Fibroblast of skin of left quadriceps (primary cell): ENCODE measurements at places on chromosomes 4 and X.

DNA sequence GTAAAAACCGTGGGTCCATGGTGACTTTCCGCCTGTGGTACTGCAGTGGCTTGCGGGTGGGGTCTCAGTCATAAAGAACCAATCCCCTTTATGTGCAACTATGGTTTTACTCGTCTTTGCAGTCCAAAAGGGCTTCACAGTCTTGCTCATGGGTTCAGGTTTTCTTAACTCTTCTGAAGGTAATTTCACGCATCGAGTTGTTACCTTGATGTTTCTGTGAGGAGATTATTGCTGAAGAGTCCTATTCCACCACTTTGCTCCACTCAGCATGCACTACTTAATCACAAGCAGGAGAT, 41.5 kb downstream of the F8 start:
- DNase-seq: no peak

GRCh38 chr4:143700416-143701352, at the start of gene FREM3:
Gene FREM3 (minus strand): TSS chr4:143700675. CDS start chr4:143700675, 0 bp downstream.
- no peak for DNase-seq

DNA sequence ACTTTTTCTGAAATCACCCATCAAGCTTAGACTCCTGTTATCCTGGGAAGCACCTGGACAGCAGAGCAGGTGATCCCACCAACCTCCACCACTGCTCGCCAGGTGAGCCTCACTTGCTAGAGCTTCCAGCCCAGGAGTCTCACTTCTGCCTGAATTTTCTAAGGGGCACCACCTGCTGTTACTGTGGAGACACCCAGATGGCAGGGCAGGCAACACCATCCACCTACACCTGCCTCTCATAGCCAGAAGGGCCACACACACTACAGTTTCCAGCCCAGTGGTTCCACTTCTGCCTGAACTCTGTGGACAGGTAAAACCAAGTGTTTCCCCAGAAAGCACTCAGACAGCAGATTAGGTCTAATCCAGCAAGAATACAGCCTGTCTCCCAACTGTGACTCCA, 262.0 kb downstream of the ARAP2 start:
- no peak for DNase-seq

DNA sequence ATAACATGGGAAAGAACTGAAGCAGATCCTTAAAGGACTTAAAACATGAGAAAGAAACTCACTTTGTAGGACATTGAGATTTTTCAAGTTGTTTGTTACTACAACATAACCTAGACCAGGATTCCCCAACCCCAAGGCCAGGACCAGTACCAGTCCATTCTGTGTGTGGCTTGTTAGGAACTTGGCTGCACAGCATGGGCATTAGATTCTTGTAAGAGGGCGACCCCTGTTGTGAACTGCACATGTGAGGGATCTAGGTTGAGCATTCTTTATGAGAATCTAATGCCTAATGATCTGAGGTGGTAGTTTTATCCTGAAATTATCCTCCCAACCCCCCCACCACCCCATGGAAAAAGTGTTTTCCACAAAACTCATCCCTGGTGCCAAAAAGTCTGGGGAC, 566.1 kb downstream of the KCTD8 start:
- DNase-seq: no peak

GRCh38 chrX:117376460-117376859, 740.1 kb downstream of the KLHL13 start:
- DNase-seq: no peak

- no peak for DNase-seq
Measured at GRCh38 chrX:82163701-82164100, 961.8 kb downstream of the SH3BGRL start.

GRCh38 chr4:139876337-139876941, 210.8 kb downstream of the MGST2 start:
- no peak for DNase-seq

- no peak for DNase-seq
Measured at GRCh38 chrX:9862525-9862924, 76.3 kb downstream of the SHROOM2 start.

GRCh38 chr4:159757499-159757898, 654.6 kb downstream of the RAPGEF2 start:
- DNase-seq: no peak

GRCh38 chrX:55648434-55648833, 25.2 kb downstream of the FOXR2 start:
- no peak for DNase-seq

DNA sequence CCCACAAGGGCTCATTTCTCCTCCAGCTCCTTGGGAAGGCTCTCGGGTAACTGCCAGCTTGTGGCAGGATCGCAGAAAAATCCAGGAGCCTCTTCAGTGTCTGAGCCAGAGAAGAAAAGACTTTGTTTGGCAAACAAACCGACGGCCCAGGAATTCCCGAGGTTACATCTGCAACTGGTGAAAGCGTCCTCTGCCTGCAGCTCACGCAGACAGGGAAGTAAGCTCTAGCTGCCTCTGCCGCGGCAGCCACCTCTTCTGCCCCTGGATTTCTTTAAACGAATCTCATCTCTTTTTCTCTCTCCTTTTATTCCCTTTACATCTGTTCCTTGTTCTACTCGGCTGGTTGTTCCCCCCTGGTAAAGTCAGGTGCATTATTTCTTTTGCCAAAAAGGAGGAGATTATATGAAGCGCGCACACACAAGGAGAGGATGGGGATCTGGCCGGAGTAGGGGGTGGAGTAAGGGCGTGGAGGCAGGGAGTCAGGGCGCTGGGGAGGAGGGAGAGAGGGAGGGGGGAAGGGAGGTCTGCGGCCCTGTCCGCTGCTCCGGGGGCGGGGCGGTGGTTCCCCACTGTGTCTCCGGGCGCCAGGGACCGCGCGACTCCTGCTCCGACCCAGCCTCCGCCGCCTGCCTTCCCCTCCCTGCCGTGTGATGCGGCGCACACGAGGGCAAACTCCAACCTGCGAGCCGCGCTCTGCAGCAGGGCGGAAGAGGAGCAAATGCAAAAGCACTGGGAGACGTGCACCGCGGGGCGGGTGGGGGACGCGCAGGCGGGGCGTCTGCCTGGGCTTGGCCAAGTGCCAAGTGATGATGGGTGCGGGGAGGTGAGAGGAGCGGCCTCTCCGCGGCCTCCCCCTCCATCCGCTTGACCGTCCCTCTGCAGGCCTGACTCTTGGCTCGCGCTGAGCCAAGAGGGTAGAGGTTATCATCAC, at the start of gene DCHS2:
DCHS2 (minus strand) TSS at position 459 of the 931 bp plus-strand sequence; CDS start at position 15, 444 bp downstream.
- no peak for DNase-seq

- no peak for DNase-seq
Measured at GRCh38 chrX:149513825-149514428, 8.8 kb upstream of the IDS start.

- peak; percentile 31 for DNase-seq
Measured at GRCh38 chr4:4800646-4801408, 58.6 kb upstream of the MSX1 start.

DNA sequence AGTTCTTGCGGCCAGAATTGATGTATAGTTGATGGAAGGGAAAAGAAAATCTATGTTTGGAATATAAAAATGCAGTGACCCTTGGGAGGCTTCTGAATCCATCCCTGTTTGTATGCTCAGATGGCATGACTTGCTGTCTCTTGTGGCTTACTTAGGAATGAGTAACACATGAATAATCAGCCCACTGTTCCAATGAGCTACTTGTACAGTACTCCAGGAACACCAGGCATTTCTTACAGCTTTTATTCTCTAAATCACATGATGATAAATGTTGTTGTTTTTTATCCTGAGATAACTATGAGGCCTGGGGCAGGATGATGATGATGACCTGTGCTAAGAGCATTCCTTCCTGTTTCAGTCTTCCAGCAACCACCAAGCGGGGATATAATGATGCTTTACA, 18.9 kb downstream of the TMPRSS11E start:
- peak; percentile 31 for DNase-seq

GRCh38 chr4:110046588-110047049, 133.9 kb downstream of the EGF start:
- peak; percentile 36 for DNase-seq

DNA sequence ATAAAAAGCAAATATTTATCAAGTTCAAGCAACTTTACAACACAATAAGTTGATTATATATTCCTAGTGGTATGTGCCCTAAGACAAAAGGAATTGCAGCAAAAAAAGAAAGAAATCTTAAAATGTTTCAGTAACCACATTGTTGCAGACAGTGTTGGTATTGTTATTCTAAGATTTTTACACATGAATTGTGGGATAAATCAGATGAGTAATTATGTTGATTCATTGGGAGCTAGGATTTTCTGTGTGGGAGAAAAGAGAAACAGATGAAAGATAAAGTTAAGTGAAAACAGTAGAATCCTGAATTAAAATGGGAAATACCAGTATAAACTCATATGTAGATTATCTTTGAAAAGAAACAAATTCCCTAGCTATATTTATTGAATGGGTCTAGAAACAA, 362.4 kb downstream of the PPP3CA start:
- DNase-seq: peak; percentile 76

GRCh38 chr4:101265816-101266172, 81.5 kb downstream of the PPP3CA start:
- DNase-seq: no peak

DNA sequence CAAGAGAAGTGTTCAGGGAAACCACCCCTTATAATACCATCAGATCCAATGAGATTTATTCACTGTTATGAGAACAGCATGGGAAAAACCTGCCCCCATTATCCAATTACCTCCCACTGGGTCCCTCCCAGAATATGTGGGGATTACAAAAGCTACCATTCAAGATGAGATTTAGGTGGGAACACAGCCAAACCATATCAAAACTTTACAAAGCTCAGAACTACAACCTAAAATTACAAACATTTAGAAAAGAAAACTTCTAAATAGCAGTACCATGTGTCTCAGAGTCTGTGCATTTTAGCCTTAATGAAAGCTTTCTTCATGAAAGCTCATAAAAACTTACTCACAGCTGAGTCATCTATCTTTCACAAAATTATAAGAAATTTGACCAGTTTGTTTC, 1442.8 kb upstream of the PCDH7 start:
- peak; percentile 5 for DNase-seq

DNA sequence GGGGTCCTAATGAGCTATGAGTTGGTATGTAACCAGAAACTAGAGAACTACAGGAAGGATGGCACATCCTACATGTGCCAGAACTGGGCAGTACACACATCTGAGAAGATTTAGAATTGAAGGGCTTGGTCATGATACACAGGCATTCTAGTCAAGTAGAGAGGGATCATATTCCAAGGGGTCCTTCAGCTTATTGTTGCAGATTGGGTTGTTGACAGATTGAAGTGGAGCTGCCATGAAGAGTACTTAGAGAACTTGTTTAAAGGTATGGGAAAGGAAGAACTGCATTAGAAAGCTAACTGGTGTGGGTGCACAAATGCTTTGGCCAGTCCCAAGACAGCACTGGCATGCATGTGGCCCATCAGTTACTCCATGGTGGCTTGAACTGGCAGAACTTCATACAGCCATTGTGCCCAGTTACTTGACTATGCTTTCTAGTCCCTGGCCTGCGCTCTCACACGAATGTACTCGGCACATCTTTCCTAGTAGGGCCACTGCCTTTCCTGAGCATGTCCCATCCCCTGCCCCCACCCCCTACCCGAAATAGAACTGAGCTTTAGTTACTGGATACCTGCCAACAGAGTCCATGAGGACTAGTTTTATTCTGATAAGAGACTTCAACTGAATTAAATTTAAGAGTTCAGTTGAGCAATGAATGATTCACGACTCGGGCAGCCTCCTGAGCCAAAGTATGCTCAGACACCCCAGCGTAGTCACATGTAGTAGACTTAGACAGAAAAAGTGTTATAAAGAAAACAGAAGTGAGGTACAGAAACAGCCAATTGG, 64.0 kb downstream of the CCNG2 start:
- DNase-seq: peak; percentile 23

- no peak for DNase-seq
Measured at GRCh38 chrX:51975811-51976210, 82.4 kb downstream of the MAGED1 start.

GRCh38 chrX:130625386-130625785, 223.6 kb downstream of the RBMX2 start:
- no peak for DNase-seq

GRCh38 chr4:98720871-98721480, 62.6 kb upstream of the TSPAN5 start:
- DNase-seq: no peak

- no peak for DNase-seq
Measured at GRCh38 chr4:116638592-116638991, 446.8 kb downstream of the TRAM1L1 start.

GRCh38 chr4:16217300-16218051, 8.8 kb downstream of the TAPT1 start:
- no peak for DNase-seq

GRCh38 chr4:113141901-113142346, 92.5 kb downstream of the ANK2 start:
- no peak for DNase-seq

- no peak for DNase-seq
Measured at GRCh38 chrX:16654093-16654492, 4.1 kb downstream of the S100G start.

- DNase-seq: no peak
Measured at GRCh38 chr4:152385551-152385950, 150.3 kb downstream of the FBXW7 start.

GRCh38 chr4:117783716-117784115, 250.6 kb upstream of the NDST3 start:
- DNase-seq: peak; percentile 35

DNA sequence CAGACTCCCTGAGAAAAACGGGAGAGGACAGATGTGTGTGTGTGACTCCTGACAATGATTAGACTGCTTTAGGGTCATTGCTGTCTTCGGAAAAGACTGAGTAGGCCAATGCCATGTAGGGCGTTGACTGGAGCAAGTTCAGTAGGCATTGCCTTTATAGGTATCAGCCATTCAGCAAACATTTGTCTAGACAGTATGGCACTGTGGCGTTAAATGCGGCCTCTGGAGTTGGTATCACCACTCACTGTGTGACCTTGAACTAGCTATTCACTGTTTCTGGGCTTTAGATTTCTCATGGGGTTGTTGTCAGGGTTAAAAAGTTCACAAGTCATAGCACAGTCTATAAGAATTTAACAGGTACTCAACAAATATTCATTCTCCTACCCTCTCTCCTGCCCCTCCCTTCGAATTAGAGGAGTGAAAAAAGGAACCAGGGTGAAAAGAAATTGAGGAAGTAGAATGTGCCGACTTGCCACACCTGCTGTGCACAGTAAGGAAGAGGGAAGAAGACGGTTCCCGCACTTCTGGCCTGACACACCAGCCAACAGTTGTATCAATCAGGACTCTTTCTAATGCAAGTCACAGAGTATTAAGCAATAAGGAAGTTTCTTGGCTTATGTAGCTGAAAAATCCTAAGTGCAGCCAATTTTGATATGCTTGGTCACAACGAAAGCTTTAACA, 83.2 kb upstream of the PLAC8 start:
- DNase-seq: no peak

DNA sequence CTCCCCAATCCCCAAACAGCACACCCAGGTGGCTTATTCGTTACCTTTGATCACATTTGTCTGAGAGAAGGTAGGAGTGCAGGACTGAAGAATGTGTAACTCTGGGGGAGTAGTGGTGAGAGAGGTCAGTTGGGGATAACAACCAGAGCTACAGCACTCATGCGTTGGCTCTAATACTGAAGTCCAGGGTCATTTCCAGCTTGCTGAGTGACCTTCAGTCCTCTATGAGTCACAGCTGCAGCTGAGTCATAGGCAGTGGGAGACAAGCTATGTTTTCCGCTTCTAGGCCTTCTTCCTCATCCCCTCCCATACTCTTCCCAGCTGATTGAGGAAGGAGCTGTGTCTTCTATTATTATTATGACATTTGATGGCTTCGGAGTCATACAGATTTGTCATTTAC, 31.6 kb upstream of the CT47C1 start:
- DNase-seq: no peak
